ENCODE measurements at places on chromosomes 3 and 15.

DNA sequence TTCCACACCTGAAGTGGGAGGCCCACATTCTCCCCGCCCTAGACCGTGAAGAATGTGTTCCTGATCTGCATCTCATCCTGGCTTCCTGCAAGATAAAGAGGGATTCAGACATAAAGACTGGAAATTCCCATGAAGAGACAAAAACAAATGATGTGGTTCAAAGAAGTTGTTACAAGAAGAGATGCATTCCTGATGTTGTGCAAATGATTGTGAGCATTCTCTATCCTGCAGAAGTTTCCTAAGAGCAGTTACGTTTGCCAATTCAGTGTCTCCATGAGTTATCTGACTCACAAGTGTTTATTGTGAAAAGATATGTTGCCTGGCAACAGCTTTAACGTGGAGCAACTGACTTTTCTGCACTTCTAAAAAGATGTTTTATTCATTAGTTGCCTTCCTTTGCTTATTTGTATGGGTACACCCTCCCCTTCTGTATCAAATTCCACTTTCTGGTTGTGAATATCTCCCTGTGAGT, 107.8 kb downstream of the ZIC4 start:
- DNase-seq, result peak; percentile 11
- no peak overlapping the region for H3K4me3 ChIP-seq
- H3K4me1 ChIP-seq, result peaks cover 4% of the 10 kb centered on the region
- H3K27me3 ChIP-seq, result no peaks in the 10 kb centered on the region

- H3K4me3 ChIP-seq, result no peak overlapping the region
- H3K4me1 ChIP-seq, result no peaks in the 10 kb centered on the region
- H3K27ac ChIP-seq, result no peak overlapping the region
- no peaks in the 10 kb centered on the region for H3K27me3 ChIP-seq
Observed at GRCh38 chr3:101938262-101938847, 89.0 kb downstream of the NFKBIZ start.

GRCh38 chr3:79361748-79362378, 405.9 kb downstream of the ROBO1 start:
- DNase-seq, result peak; percentile 21
- H3K4me1 ChIP-seq, result no peaks in the 10 kb centered on the region
- no peak overlapping the region for H3K27ac ChIP-seq
- H3K27me3 ChIP-seq, result no peaks in the 10 kb centered on the region
- no peak overlapping the region for H3K4me3 ChIP-seq

DNA sequence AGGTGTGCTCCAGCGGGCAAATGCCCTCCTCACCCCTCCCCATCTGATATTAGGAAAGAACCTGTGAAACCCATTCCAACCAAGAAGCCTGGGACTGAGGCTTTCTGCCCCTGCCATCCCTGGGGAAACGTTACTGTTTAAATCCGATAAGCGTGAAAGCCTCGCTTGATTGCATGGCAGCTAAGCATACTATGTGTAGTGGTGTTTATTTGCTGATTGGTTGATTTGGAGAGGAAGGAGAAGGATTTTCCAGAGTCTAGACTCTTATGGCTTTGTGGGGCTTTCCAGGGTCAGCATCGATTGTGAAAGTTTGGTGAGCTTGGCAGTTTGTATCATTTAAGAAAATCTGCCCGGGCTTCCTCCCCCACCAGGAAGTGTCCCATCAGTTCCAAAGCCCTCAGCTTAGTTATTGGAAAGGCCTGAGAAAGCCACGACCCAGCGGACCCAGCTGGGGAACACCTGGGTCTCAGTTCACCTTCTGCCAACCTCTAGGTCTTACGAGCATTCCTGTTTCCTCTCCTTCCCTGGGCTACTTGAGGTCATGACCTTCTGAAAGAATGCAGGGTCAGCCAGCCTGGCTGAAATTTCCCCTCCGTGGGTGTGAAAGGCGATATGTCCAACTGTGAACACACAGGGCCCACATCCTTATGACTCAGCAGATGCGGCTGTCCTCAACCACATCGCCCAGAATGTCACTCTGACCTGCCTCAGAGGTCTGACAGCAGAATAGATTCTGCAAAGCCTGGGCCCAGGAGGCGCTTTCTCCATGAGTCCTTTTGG, 62.8 kb upstream of the HERC1 start:
- DNase-seq, result no peak
- H3K4me3 ChIP-seq, result no peak overlapping the region
- peaks cover 16% of the 10 kb centered on the region for H3K4me1 ChIP-seq
- H3K36me3 ChIP-seq, result no peaks in the 10 kb centered on the region
- no peak overlapping the region for H3K27ac ChIP-seq

- H3K27ac ChIP-seq, result no peak overlapping the region
- no peak overlapping the region for H3K4me3 ChIP-seq
- no peaks in the 10 kb centered on the region for H3K27me3 ChIP-seq
- H3K36me3 ChIP-seq, result no peaks in the 10 kb centered on the region
- DNase-seq, result no peak
Observed at GRCh38 chr3:17640466-17640865, 102.0 kb downstream of the TBC1D5 start.

GRCh38 chr3:65714134-65714533, 324.6 kb downstream of the MAGI1 start:
- no peak overlapping the region for H3K4me3 ChIP-seq
- peaks cover 15% of the 10 kb centered on the region for H3K4me1 ChIP-seq
- no peaks in the 10 kb centered on the region for H3K27me3 ChIP-seq
- DNase-seq, result no peak
- peak overlapping the region; percentile 20 for H3K27ac ChIP-seq

DNA sequence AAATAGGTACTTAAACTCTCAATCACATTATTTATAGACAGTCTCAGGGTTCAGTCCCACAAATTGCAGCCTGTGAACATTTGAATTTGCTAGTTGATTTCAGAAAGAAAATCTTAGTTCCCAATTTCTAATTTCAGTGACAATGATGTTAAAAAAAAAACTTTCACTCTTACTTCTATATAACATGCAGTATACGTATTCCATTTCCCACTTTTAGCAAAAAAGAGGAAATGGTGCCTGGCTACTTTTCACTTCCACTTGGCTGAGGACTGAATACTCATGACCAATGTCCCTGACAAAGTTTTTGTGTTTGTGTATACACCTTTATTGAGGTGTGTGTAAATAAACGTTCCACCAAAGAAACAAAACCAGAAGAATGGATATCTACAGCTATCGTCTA, 32.1 kb upstream of the XCR1 start:
- no peak overlapping the region for H3K4me3 ChIP-seq
- no peaks in the 10 kb centered on the region for H3K36me3 ChIP-seq
- H3K27me3 ChIP-seq, result no peaks in the 10 kb centered on the region
- no peak overlapping the region for H3K27ac ChIP-seq
- no peaks in the 10 kb centered on the region for H3K4me1 ChIP-seq
- DNase-seq, result no peak

- no peaks in the 10 kb centered on the region for H3K36me3 ChIP-seq
- no peaks in the 10 kb centered on the region for H3K27me3 ChIP-seq
- DNase-seq, result no peak
- no peak overlapping the region for H3K4me3 ChIP-seq
- H3K27ac ChIP-seq, result no peak overlapping the region
Observed at GRCh38 chr3:60086811-60087210, 1037.0 kb upstream of the CFAP20DC start.

DNA sequence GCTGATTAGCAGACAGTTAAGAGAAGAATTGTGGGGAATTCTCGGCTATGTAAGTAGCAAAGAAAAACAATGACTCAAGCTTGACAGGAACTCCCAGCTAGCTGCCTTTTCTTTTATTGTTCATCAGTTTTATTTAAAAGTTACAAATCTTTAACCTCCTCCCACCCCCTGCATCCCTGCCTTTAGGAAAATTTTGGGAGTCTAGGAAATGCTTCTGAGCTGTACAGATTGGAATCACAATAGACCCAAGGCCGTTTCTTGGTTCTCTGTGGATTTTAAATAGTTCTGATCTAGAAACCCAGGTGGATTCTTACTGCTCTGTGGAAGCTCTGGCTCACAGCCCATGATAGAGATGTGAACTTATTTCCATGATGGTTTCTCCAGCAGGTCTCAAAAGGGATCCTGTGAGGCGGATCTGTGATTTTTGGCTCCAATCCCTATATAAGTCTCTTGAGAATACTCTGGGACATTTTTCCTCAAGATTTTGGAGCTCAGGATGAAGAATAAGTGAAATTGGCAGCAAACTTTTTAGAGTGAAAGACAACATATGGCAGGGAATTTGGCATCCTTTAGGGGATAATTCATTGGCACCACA, 312.3 kb downstream of the EPHA3 start:
- DNase-seq, result no peak
- H3K27me3 ChIP-seq, result no peaks in the 10 kb centered on the region
- no peak overlapping the region for H3K4me3 ChIP-seq
- H3K36me3 ChIP-seq, result no peaks in the 10 kb centered on the region

DNA sequence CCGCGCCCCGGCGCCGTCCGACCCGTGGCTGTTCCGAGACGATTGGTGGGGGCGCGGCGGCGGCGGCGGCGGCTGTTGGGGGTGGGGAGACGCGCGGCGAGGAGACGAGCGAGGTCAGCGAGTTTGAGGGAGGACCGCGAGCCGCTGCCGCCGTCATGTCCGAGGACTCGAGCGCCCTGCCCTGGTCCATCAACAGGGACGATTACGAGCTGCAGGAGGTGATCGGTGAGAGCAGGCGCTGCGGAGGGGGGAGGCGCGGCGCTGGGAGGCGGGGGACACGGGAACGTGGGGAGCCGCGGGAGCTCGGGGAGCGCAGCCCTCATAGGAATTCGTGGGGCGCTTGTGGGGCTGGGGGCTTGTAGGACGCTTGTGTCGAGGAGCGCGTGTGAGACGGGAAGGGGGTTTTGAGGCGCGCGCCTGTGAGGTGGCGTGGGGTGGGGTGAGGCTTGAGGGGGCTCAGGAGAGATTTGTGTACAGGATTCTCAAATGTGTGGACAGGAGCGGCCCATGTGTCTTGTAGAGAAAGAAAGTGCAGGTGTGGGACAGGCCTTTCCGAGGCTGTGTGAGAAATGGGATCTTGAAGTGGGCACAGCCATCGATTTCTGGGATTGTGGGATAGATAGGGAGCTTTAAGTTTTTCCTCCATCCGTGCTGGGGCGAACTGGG, 518 bp downstream of the OXSR1 start:
- H3K36me3 ChIP-seq, result no peaks in the 10 kb centered on the region
- H3K27ac ChIP-seq, result peak overlapping the region; percentile 98
- no peaks in the 10 kb centered on the region for H3K27me3 ChIP-seq
- H3K4me3 ChIP-seq, result peak overlapping the region; percentile 94
- DNase-seq, result no peak
- H3K4me1 ChIP-seq, result peaks cover 2% of the 10 kb centered on the region

DNA sequence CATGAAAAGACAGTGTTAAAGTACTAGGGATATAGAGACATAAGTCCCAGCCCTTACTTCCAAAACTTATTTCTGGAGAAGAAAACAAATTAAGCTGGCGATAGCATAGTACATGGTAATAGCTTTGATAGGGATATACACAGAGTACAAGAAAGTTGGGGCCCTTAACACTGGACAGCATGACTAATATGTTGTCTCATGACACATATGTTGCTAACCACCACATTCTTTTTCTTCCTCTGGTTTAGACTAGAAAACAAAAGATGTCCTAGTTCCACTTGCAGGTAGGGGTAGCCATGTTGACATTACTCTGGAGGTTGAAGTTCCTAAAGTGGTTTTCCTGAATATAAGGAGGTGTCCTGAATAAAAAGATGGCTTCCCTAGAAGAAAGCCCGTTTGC, 75.3 kb downstream of the RFX7 start:
- no peaks in the 10 kb centered on the region for H3K4me1 ChIP-seq
- peaks cover 85% of the 10 kb centered on the region for H3K36me3 ChIP-seq
- no peak overlapping the region for H3K27ac ChIP-seq

GRCh38 chr3:45771831-45772230, 24.5 kb downstream of the SLC6A20 start:
- no peak for DNase-seq
- H3K4me3 ChIP-seq, result no peak overlapping the region
- no peak overlapping the region for H3K27ac ChIP-seq
- H3K27me3 ChIP-seq, result no peaks in the 10 kb centered on the region
- H3K36me3 ChIP-seq, result no peaks in the 10 kb centered on the region

DNA sequence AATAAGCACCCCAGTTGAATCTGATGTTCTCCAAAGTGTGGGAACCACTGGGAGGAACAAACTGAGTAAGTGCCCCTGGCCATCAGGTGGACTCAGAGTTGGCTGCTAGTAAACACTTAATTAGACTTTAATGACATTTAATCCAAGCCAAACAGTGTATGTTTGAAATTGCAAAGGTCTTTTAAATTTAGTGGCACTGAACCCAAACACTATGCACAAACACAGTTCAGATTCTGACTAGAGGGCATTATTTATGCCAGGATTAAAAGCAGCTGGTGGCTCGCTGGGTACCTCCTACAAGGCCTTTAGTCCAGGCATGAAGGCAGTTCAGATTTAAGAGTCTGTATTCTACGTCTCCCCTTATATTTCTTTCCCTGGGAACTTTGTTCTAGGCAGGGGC, 264.8 kb downstream of the CLSTN2 start:
- no peaks in the 10 kb centered on the region for H3K36me3 ChIP-seq
- H3K4me3 ChIP-seq, result no peak overlapping the region
- no peak overlapping the region for H3K27ac ChIP-seq
- no peak for DNase-seq
- H3K4me1 ChIP-seq, result no peaks in the 10 kb centered on the region
- peaks cover 7% of the 10 kb centered on the region for H3K27me3 ChIP-seq

- no peak overlapping the region for H3K27ac ChIP-seq
- no peak for DNase-seq
- H3K27me3 ChIP-seq, result no peaks in the 10 kb centered on the region
- peaks cover 3% of the 10 kb centered on the region for H3K4me1 ChIP-seq
Observed at GRCh38 chr3:179158336-179159039, 10.3 kb downstream of the PIK3CA start.

DNA sequence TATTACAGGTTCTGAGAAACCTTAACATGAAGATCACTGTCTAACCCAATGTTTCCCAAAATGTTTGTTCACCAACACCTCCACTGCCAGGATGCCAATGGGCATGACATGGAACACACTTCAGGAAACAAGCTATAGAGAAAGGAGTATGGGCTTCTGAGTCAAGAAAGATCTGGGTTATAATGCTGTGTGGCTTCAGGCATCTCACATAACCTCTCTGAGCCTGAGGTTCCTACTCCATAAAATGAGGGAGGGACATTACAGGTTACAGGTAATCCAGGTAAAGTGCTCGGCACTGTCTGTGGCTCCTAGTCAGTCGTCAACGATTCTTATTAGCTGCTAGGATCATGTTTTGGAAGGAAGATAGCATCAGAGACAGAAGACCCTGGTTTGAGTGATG, 126.4 kb upstream of the SMAD3 start:
- H3K36me3 ChIP-seq, result no peaks in the 10 kb centered on the region
- no peak overlapping the region for H3K4me3 ChIP-seq
- H3K4me1 ChIP-seq, result peaks cover 2% of the 10 kb centered on the region
- DNase-seq, result no peak

DNA sequence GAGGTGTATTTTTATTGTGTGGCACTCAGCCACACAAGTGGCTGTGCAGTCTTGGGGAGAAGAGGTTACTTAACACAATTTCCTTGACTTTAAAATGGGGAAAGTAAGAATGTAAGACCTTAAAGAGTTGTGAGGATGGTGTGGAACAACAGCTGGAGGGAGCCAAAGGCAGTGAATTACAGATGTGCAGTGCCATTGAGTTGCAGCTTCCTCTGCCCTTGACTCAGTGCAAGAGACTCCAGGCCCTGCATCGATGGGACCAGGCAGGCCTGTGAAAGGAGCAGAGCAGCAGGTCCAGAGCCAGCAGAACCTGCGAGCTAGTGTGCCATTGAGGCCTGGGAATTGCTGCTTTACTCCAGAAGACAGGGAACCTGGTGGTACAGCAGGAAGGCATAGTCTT, 27.2 kb downstream of the EEFSEC start:
- no peak overlapping the region for H3K27ac ChIP-seq
- no peak overlapping the region for H3K4me3 ChIP-seq
- no peaks in the 10 kb centered on the region for H3K36me3 ChIP-seq
- DNase-seq, result no peak
- no peaks in the 10 kb centered on the region for H3K27me3 ChIP-seq
- H3K4me1 ChIP-seq, result peaks cover 10% of the 10 kb centered on the region

- no peaks in the 10 kb centered on the region for H3K4me1 ChIP-seq
- H3K4me3 ChIP-seq, result no peak overlapping the region
- DNase-seq, result no peak
- no peaks in the 10 kb centered on the region for H3K27me3 ChIP-seq
Observed at GRCh38 chr3:167228135-167228534, 152.0 kb downstream of the ZBBX start.
